ENCODE measurements at places on chromosomes 6 and 20.
A peak's percentile ranks its signal among the peaks of the same experiment; 100 is the strongest.

DNA sequence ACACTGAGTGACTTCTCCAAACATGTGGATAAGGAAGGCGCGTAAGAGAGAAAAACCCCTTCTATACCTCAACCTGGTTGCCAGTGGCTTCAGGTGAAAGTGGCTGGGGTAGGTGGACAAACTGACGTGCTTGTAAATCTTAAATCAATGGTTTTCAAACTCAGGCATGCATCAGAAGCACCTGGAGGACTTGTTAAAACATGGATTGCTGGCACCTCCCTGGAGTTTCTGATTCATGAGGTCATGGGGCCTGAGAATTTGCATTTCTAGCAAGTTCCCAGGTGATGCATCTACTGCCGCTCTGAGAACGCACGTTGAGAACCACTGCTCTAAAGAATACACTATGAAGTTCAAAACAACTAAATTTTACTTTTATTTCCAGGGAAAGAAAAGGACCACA, 31.9 kb upstream of the TAB2 start:
- no peak for DNase-seq

- no peak for DNase-seq
Observed at GRCh38 chr20:35562541-35563110, 20.7 kb downstream of the ERGIC3 start.

DNA sequence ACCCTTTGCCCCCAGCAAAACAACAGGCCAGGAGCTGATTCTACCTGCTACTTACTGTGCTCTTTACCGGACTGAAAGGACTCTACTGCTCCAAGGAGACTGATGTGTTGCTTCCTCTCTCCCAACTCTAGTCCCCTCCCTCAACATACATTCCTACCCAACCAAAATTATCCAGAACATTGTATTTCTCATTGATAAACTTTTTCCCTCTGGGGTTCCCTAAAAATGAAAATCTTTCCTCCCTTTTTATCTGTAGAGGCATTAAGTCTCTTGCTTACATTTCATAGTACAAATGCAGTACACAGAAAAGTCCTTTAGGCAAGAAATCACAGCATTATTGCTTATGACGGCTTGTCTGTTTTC, 940 bp upstream of the HS3ST5 start:
- DNase-seq: no peak

DNA sequence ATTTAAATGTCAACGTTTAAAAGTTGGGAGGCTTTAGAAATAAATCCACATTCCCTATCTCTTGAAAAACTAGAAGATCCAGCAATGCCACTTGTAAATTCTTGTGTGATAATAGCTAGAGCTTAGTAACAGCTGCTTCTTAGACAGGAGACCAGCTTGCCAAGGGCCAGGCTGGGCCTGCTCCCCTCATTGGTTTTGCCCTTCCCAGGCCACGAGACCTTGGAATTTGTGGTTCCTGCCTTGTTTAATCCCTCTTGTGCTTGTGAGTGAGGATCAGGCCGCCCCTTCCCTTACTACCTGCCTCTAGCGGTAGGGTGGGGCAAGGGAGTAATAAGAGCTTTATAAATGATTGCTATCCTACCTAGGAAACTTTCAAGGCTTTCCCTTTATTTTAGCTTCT, 363.5 kb downstream of the SYNE1 start:
- DNase-seq: no peak

DNA sequence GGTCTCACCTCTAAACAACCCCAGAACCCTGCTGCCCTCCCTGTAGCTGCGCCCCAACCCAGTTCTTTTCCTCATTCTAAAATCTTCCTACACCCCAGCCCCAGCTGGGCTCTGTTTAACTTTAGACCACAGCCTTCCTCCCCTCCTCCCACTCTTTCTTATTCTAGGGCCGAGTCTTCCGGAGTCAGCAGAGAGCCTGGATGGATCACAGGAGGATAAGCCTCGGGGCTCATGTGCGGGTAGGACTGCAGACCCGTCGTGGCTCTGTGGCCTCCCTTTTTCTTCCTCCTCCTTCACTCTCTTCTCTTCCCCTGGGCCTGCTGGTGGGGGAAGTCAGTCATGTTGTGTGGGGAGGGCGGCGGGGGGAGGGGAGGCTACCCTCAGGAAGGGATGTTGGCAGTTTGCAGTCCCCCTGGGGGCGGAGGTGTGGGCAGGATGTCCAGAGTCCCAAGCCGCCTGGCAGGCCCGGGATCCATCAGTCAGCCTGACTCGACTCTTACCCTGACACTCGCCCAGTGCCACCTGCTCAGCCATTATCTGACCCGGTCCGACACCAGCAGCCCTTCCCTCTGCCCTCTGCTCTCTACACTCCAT, 8.1 kb downstream of the CAPN11 start:
- DNase-seq: no peak

DNA sequence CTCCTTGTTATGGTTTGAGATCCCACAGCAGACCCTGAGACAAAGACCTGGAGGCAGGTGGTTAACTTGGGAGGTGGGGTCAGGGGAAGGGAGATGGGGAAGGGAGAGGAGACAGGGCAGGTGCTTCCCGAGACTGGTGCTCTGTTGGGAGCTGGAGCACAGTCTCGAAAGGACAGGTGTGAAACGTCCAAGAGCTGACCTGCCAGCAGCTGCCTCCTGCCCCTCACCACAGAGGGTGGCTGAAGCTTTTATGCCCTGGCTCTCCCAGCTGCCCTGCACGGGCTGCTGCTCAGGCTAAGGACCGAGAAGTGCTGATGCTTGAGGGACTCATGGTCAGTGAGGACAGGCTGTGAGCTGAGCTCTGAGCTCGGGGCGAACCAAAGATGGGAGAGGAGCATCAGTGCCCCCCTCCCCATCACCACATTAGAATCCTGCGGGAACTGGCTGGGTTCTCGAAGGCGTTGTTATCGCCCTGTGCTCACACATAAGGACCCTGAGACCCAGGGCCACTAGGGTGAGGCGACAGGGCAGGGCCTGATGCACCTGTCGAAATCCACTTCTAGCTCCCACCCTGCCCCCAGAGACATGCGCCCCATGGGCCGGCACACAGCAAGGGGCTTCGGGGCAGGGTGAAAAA, 25.3 kb upstream of the CD93 start:
- DNase-seq: no peak

GRCh38 chr6:129059650-129060049, 176.7 kb downstream of the LAMA2 start:
- DNase-seq: no peak

DNA sequence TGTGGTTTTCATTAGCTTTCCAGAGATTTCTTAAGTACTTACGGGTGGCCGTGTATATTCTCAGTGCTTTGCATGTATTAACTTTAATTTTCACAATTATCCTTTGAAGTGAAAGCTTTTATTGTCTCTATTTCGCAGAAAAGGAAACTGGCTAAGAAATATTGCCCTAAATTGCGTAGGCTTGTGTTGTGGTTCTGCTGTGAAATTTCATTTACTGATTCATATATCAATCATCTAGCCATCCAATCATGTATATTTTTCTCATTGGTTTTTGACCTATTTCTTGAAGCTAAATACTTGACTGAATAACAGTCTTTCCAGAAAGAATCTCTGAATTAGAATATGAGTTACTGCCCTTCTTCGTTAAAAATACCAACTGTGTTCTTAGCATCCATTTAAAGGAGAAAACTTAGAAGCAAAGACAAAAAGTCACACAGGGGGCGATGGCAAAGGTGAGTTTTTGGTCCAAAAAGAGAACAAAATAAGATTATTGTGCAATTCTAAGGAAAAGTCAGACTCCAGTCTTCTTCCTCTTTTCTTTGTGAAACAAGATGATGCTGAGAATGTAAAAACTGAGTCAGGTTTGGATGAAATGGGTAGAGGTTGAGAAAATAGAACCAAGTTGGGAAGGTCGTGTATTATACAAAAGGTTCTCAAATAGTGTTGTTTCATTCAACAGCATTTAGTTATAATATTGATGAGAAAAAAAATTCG, 1.4 kb downstream of the CYB5R4 start:
- DNase-seq: no peak

DNA sequence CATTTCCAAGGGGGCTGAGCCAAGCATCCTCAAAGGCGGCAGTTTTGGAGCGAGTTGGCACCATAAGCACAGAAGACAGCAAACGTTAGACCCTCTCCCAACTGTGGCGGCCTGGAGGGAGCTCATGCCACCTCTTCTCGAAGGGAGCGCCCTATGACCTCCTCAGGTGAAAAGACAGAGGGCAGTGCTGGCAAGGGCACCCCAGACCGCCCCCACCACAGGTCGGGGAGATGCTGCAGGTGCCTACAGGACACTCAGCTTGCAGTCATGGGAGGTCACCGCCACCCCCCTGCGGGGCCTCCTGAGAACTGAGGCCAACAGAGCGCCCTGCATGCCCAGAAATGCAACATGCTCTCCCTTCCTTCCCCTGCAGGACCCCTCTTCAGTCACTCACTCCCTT, 45.1 kb upstream of the BHLHE23 start:
- no peak for DNase-seq

DNA sequence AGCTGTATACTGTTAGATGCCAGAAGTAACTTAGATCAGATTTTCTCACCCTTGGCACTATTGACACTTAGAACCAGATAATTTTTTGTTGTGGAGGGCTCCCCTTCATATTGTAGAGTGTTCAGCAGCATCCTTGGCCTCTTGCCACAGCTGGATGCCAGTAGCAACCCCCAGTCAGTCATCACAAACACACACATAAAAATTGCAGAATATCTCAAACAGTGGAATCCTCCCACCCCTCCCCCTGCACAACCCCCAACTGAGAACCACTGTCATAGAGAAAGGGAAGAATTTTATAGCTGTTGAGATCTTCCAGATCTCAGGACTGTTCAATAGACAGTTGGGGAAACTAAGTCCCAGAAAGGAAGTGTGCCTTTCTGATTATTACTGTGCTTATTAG, 81.2 kb upstream of the VSTM2L start:
- peak; percentile 15 for DNase-seq

- no peak for DNase-seq
Observed at GRCh38 chr6:93293460-93293859, 125.9 kb downstream of the EPHA7 start.

GRCh38 chr6:24458941-24459340, 30.4 kb downstream of the GPLD1 start:
- DNase-seq: no peak

DNA sequence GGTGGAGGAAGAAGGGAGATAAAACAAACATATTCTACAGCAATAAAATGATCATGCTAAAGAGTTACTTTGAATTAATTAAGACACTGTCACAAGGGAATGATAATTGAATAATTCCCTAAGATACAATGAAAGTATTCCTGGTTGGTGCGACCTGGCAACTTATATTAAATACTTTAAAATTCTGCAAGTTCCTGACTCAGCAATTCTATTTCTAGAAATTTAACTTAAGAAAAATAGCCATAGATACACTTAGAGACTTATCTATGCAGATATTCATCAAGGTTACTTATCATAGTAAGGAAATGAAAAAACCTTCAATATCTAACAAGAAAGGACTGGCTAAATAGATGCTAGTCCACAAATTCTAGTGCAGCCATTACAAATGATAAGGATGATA, 156.0 kb downstream of the BACH2 start:
- DNase-seq: no peak

DNA sequence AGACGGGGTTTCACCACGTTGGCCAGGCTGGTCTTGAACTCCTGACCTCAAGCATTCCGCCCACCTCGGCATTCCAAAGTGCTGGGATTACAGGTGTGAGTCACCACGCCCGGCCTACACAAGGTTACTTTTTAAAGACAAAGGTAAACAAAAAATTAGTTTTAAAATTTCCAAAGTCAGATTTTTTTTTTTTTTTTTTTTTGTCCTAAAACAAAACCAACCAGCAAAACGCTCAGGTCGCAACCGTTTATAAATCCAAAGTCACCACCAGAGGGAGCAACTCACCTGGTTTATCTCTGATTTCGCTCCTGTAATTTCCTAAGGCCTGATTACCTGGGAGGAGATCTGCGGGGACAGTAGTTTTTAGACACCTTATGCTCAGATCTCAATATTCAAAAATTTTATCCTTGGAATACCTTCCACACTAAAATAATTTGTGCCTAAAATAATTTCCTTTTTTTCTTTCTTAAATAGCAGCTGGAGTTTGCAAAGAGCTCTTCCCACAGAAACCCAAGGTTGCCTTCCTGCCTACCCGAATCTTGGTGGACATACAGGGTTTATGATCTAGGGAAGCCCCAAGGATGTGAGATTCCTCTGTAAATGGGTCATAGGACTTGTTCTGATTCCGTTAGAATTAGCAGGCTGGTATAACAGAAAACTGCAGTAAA, 19.8 kb upstream of the TREM1 start:
- DNase-seq: no peak

- DNase-seq: no peak
Observed at GRCh38 chr6:13980534-13980933, 55.8 kb downstream of the RNF182 start.

GRCh38 chr20:17014217-17014616, 212.6 kb upstream of the PCSK2 start:
- no peak for DNase-seq

- peak; percentile 57 for DNase-seq
Observed at GRCh38 chr6:2977799-2978590, 6.6 kb upstream of the SERPINB6 start.

DNA sequence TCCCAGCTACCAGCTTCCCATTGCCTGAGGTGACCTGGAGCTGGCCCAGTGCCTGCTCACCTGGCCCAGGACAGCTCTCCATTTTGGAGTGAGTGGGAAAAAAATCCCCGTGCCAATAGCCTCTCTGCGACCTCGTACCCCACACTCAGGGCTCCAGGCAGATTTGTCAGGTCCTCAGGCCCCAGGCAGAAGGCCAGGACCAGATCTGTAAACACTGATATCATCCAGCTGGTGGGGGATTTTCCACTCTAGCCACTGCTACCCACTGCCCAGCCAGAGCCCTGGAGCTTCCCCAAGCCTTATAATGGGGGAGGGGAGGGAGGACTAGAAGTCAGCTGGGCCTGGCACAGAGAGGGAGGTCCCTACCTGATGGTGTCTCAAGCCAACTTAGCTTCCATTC, 1.3 kb upstream of the PGC start:
- DNase-seq: no peak

GRCh38 chr6:131024565-131024964, 38.5 kb downstream of the EPB41L2 start:
- DNase-seq: no peak

DNA sequence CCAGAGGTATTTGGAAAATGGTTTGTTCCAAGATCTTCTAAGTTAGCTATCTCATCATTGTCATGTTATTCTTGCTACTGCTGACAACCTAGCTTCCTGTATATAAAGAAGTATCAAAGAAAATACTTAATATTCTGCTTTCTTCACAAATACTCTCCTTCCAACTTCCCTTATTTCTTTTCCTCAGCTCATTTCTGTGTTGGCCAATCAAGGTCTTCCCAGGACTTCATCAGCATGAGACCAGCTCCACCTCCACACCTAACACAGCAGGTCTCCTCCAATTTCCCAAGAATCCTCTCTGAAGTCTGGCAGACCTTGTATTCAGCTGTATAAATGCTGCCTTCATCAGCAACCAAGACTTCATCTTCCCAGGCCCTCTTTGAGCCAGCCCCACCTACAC, 538.6 kb upstream of the JARID2 start:
- no peak for DNase-seq

GRCh38 chr20:10568032-10568431, 105.8 kb downstream of the JAG1 start:
- DNase-seq: no peak

GRCh38 chr20:1206366-1207148, 3.3 kb downstream of the C20orf202 start:
- DNase-seq: peak; percentile 30

GRCh38 chr20:63572788-63573646, 1.0 kb downstream of the HELZ2 start:
- DNase-seq: no peak
